Esophagus squamous epithelium (tissue), 5 donors: ENCODE measurements at places on chromosomes 6 and 20. TPM values are rescaled to one million over a fixed set of nuclear protein-coding genes. Genes with fewer than 3 reads are reported as not detected.

The SPAG4 gene
- 0.95 TPM for total RNA-seq

The THBS2 gene
- 35.7 TPM for total RNA-seq

The SNRPB gene
- total RNA-seq: 310 TPM

The HLA-F gene
- 56.1 TPM for total RNA-seq

The LTB gene
- total RNA-seq: 2.3 TPM

The KCNK16 gene
- total RNA-seq: not detected

The IL17F gene
- total RNA-seq: 1.4 TPM

The PLN gene
- total RNA-seq: 48.8 TPM

The CST5 gene
- total RNA-seq: not detected

The BPI gene
- not detected for total RNA-seq

The TRIM39 gene
- 11.3 TPM for total RNA-seq

The AIG1 gene
- total RNA-seq: 29.4 TPM

The RAD21L1 gene
- total RNA-seq: not detected

The ARMH2 gene
- total RNA-seq: not detected

The CTCFL gene
- total RNA-seq: 0.19 TPM

The PTCHD4 gene
- total RNA-seq: not detected

The SNAP25 gene
- total RNA-seq: 0.15 TPM

The C20orf204 gene
- total RNA-seq: 0.57 TPM

The SLC17A3 gene
- not detected for total RNA-seq

The MAFB gene
- 39.9 TPM for total RNA-seq

The CLPSL2 gene
- not detected for total RNA-seq

The SYCP2 gene
- total RNA-seq: 2.0 TPM

The SMPDL3A gene
- 17.1 TPM for total RNA-seq

The GPX6 gene
- total RNA-seq: not detected

The KIF25 gene
- total RNA-seq: not detected

The LRRC73 gene
- 0.64 TPM for total RNA-seq

The RARS2 gene
- total RNA-seq: 21.4 TPM

The TCF21 gene
- total RNA-seq: 21.0 TPM

The TBX18 gene
- total RNA-seq: 0.35 TPM

The CDKN1A gene
- total RNA-seq: 164 TPM

The C6orf132 gene
- 175 TPM for total RNA-seq

The TTLL9 gene
- not detected for total RNA-seq
